RWPE1 (cell line): ENCODE measurements at places on chromosomes 16 and 17.

- peak; percentile 71 for DNase-seq
Measured at GRCh38 chr16:381789-382717, at the start of gene PGAP6. Gene PGAP6, minus strand, starts transcription at chr16:381978. Its CDS starts 157 bp downstream, at chr16:381821.

DNA sequence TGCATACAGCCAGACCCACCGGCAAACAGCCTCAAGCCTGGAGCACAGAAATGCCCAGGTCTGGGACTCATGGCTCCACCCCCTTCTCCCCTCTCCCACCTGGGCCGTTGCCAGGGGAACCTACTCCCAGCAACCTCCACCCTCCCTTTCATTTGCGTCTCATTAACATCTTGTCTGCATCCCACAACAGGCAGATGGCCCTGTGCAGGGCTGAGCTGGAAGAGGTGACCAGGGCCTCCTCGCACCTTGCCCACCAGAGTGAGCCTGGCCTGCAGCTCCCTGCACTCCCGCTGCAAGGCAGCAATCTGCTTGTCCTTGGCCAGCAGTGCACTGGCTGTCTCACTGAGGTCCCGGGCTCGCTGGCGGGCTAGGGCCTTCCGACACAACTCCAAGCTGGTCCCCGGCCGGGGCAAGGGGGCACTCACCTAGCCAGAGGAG, 3.3 kb downstream of the TSPOAP1 start:
- no peak for DNase-seq

DNA sequence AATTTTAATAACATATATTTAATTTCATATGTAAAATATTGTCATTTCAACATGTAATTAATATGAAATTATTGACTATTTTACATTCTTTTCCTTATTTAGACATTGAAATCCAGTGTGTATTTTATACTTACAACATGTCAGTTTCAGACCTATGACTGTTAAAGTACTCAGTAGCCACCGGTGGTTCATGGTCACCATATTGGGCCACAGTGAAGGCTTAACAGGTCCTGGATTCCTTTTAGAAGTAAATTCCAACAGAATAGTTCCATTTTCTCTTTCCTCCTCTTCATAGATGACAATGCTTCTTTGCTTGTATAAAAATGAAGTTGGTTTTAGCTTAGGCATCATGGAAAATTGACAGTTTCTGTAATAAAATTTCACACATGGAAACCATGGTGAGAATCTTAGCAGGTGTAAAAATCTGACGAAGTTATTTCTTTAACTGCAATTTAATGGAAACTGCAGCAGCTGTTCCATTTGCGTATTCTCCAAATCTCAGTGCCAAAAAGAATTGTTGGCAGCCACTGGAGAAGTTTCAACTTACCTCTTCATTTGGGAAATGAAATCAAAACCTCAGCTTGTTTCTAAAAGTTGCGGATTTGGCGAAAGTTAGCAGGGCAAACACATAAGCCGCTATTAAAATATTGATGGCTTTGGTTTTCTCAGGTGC, 231.1 kb downstream of the CDH13 start:
- no peak for DNase-seq

GRCh38 chr17:39607057-39607850, 466 bp downstream of the NEUROD2 start:
- DNase-seq = no peak

DNA sequence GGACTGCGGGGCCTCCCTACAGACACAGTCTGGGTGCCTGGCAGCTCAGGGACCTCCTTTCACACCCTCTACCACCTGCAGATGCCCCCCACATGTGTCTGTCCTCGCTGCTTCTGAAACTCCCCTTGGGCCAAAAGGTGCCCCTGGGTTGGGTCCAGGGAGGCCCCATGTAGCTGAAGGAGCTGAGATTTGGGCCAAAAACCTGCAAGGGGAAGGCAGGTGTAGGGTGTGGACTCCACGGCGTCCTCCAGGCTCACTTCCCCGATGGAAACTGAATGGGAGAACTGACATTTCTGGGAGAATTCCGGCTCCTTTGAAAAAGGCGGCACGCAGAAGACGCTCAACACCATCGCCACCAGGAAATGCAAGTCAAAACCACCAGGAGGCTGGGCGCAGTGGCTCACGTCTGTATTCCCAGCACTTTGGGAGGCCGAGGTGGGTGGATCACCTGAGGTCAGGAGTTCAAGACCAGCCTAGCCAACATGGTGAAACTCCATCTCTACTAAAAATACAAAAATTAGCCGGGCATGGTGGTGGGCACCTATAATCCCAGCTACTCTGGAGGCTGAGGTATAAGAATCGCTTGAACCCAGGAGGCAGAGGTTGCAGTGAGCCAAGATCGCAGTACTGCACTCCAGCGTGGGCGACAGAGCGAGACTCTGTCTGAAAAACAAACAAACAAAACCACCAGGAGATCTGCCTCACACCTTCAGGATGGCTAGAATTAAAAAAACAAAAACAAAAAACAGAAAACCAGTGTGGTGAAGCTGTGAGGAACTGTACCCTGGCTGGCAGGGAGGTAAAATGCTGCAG, 13.2 kb upstream of the BAIAP2 start:
- DNase-seq = no peak

- DNase-seq = peak; percentile 30
Measured at GRCh38 chr16:28910086-28911031, 14.7 kb downstream of the RABEP2 start.

DNA sequence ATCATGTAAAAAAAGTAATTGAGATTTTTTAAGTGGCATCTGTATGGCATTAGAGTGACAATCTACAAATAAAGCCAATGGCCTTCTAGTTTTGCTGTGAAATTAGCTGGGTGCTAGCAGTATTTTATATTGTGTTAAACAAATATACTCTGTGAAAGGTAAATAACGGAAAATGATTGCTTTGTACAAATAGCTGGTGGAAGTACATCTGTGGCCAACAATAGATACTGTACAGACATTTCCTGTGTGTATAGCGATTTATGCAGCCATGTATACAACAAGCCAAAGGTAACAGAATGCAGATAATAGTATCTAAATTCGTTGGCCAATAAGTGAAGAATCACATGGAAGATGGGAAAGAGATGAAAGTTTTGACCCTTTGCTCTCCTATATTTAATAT, 26.6 kb downstream of the IQCK start:
- DNase-seq = no peak
